ENCODE measurements at places on chromosomes 2 and 18. TPM values are rescaled to one million over a fixed set of nuclear protein-coding genes. Genes with fewer than 3 reads are reported as not detected.

DNA sequence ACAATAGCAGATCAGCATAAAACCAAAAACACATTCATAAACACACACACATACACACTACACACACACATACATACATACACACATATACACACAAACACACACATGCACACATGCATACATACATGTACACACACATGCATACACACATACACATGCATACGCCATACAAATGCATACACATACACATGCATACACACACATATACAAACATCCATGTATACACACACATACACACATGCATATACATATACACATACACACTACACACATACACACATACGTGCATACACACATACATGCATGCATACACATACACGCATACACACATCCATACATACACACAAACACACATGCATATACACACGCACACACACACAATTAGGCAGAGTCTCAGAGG is 490.1 kb downstream of the TNS1 start:
- H3K36me3 ChIP-seq = no peaks in the 10 kb centered on the region
- H3K27me3 ChIP-seq = peaks cover 4% of the 10 kb centered on the region
- no peak overlapping the region for H3K4me3 ChIP-seq

DNA sequence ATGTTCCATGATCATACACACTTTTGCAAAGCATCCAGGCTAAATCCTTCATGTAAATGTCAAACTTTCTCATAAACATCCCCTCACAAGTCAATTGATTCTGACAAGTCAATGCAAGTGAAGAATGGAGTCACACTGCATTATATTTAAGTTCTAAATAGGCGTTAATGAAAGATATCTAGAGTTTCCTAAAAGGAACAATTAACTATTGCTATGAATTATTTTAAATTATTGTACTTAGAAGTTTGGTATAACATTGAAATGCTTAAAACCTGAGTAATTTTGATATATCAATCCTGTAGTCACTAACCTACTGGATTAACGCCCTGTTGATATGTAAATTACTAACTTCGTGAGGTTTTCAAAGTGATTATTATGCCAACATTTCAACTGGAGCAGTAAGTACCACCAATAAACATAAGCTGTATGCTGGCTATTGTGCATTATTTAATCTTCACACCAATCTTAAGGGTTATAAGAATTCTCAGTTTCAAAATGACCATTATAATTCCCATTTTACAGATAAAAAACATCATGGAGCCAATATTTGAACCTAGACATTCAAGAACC is 884.3 kb downstream of the ERBB4 start:
- no peak overlapping the region for H3K4me3 ChIP-seq
- no peak for DNase-seq
- no peaks in the 10 kb centered on the region for H3K4me1 ChIP-seq

The NPPC gene
- polyA plus RNA-seq = 0.27 TPM

The ZEB2 gene
- 0.08 TPM for polyA plus RNA-seq

The UCN gene
- 1.3 TPM for polyA plus RNA-seq
